ENCODE measurements at places on chromosomes 6 and 20.

DNA sequence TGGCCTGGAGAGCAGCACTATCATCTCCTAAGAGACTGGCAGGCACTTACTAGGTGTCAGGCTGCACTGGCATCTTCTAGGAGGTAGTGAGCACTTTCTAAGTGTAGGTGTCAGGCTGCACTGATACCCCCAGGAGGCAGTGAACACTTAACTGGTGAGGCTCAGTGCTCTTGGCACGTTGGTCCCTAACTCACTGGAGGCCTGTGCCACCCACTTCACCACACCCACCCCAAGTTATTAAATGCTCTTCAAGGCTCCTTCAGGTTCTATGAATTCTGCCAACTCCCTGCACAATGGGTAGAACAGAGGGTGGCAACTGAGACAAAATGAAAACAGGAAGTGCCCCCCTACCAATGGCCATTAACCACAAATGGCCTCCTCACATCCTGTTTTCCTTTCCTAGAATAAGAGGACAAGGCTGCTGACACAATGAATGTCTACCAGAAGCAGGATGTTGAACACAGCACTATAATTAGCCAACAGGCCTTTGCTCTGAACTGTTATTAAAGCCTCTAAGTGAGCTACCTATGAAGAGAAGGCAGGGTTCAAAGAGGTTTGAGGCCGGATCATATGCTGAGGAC, 29.4 kb downstream of the NCOA5 start:
- no peak for DNase-seq

DNA sequence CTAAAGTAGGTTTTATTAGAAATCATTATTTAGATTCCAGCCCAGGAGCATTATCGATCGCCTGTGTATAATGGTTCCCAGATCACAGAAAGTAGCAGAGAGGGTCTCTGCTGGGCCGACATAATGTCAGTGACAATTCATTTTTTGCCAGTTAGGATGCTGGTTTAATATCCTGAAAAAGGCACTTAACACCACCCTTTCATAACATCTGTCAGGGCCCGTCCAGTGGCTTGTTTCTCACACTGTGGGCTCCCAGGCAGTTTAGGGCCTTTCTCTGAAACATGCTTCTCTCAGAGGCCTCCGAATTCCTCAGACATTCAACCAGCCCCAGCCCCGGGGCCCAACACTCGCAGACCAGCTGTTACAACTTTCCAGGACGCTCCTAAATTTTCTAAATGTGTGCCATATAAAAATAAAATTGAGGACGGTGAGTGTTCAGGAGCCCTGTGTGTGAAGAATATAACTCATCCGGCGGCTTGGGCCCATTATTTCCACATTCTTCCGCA, 108.6 kb upstream of the EYA4 start:
- DNase-seq: no peak

DNA sequence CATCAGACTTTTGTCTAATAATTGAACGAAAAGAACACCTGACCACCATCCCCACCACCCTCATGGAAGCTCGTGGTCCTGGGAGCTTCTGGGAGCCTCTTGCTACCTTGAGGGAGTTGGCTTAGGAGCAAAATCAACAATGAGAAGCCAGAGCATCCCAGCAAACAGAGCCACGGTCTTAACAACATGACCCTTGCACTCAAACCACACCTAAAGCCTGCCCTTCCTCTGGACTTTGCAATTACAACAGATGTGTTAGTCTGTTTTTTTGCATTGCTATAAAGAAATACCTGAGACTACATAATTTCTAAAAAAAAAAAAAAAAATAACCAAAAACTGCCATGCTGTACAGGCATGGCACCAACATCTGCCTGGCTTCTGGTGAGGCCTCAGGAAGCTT, 9.5 kb upstream of the RBM24 start:
- no peak for DNase-seq

- DNase-seq: no peak
Observed at GRCh38 chr6:135831016-135831415, 20.5 kb upstream of the PDE7B start.

GRCh38 chr6:75230484-75231325, 12.9 kb downstream of the COX7A2 start:
- peak; percentile 65 for DNase-seq

DNA sequence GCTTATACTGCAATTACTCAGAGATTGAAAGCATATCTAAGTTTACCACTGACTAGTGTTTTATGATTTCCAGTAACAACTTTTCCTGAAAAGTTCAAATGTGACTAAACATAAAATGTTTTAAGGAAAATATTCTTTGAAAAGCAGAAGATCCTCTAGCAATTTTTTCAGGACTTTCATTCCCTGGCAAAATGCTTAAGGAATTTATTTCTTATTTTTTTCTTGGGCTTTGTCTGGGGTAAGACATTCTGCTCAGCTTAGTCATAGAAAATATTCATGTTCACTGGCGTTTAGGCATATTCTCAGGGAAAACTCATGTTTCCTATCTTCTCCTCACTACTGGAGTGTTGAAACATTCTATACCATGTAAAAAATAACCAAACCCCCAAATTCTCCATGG, 235.3 kb upstream of the CEP162 start:
- peak; percentile 85 for DNase-seq

DNA sequence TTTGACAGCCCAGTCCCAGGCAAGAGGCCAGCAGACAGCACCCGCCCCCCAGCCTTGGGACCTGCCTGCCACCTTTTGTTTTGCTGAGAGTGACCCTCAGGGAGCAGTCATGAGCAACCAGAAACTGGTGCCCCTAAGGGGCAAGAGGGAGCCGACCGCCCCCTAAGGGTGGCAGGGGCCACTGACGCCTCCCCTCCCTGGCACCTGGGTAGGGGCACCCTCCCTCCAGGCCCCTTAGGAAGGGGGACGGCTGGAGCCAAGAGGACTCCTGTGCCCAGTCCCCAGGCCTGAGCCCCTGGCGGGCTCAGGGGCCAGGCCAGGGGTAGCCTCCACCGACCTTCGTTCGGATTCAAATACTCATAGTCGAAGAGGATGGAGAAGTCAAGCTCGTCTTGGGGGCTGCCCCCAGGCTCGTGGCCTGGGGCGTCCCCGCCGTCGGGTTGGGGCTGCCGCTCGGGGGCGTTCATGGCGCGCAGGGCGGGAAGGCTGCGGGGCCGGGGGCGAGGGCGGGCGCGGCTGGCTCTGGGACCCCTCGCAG, 417 bp downstream of the NFATC2 start:
- DNase-seq: no peak

DNA sequence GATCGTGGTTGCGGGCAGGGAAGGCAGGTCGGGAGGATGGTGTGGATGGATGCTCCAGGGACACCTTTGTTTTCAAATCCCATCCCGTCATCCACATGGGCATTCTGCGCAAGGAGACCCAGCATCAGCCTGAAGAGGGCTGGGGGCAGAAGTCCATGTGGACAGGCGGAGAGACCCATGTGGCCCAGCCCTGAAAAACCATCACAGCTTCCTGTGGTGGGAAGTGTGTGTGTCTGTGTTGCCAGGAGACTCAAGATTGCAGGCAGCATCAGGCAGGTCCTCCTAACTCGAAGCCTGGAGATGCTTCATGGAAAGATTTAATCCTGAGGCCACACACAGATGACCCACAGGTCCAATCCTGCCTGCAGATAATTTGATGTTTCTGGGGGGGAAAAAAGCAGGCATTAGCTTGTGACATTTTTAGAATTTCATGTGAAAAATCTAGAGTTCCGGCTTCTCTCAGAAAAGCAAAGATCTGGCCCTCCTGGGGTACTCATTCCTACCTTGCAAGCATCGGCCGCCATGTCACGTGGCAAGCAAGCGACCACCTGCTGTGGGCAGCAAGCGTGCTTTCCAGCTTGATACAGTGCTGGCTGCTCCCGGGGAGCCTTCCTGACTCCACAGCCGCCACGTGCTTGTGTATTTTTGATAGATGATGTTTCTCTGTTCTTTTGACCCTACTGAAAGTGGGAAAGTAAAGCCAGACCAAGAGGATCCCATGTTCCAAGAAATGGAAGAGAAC, 25.8 kb downstream of the BCAS4 start:
- DNase-seq: no peak

DNA sequence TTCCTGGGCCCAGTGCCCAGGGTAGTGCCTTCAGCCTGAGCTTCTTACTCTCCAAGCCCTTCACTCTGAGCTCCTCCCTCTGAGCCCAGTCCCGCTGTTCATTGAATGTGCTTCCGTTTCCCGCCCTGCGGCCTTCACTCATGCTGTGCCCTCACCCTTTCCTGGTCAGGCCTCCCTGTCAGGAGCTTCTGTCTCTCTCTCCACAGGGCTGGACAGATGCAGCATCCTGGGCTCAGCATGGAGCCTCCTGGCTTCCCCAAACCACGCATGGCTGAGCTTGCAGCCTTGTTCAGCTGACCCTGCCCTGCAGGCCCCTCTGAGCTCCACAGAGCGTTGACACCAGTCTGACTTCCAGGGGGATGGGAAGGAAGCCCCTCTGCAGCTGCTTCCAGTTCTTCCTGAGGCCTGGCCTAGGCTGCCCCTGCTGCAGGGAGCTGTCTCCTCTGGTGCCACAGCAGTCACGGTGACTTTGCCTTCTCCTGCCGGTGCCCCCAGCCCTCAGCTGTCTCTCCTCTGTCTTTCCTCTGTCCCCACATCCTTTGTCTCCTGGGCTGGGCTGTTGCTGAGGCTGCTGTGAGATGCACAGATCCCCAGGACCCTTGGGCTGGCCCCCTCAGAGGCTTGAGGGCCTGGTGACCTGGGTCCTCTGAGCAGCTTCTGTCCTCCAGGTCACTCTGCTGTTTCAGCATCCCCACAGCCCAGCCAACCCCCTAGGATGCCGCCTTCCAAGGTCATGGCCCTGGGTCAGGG, 7.9 kb upstream of the MYT1 start:
- DNase-seq: no peak

Data from fibroblast of skin of right quadriceps (primary cell).